AG04449 (cell line): ENCODE measurements at places on chromosomes 12 and 14.

DNA sequence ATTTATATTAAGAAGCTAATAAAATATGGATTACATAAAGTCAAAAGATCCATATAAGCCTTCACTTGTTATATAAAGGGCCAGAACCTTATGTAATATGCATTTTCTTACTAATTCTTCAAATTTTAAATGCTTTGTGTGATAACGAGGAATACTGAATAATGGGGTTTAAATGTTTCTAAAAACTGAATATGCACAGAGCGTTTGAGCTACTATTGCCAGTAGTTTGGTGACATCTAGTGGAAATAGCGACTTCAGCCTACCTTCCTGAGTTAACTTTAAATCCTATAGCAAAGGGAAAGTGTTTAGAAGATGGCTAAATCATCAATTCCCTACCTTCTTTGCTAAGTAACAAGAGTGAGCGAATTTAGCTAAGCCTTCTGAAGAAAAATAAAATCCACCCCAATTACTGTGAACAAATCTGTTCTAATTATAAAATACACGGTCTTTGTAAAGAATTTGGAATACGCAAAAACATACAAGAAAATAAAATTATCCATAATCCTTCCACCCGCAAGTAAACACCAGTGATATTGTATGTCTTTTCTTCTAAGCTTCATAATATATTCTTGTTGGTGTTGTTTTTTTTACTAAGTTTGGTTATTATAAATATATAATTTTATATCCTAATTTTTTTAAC is 115.5 kb upstream of the G2E3 start:
- no peak for DNase-seq

DNA sequence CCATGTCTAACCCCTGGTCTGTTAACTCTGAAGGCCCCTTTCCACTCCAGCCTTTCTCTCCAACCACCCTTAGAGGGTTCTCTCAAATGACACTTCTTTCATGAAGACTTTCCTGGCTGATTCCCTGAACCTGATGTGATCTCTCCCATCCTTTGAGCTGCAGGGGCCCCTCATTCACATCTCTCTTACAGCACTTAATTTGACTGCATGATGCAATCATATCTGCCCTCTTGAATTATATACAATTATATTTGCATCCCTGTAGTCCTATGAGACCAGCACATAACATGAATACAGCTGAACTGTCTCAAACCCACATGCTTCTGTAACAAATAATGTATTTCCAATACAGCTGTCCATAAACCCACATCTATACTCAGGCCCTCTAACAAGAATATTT is 56.4 kb downstream of the PPP2R5E start:
- DNase-seq, result no peak

- DNase-seq, result no peak
Observed at GRCh38 chr12:69008520-69008919, 75.5 kb upstream of the CPM start.

GRCh38 chr14:104206281-104206904 is 68.0 kb downstream of the KIF26A start:
- no peak for DNase-seq

- DNase-seq, result no peak
Observed at GRCh38 chr12:53575502-53576249, 50.5 kb downstream of the ATF7 start.

DNA sequence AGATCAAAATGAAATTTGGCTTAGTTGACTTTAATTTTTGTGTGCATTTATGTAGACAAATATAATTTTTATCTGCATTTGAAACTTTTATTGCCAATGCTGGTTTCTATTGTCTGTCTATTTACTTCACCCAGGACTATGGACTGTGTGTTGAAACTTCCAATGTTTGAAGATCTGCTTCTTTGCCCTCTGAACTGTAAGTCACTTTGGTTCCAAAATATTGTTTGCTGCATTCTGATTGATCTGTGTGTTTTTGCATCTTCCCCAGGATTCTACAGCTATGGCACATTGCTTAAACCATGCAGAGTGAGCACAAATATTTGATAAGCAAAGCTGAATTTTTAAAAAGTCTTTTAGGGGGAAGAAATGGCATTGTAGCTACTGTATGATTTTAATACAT is 131.0 kb upstream of the SOX5 start:
- no peak for DNase-seq

- DNase-seq, result no peak
Observed at GRCh38 chr12:91769736-91770135, 375.9 kb downstream of the BTG1 start.

- DNase-seq, result no peak
Observed at GRCh38 chr12:7959701-7960121, 23.7 kb upstream of the SLC2A3 start.

- DNase-seq, result no peak
Observed at GRCh38 chr12:82504409-82504808, 146.1 kb downstream of the METTL25 start.

GRCh38 chr12:65615118-65615517 is 209.2 kb upstream of the HMGA2 start:
- peak; percentile 89 for DNase-seq

GRCh38 chr12:120762086-120762485 is 36.5 kb downstream of the ACADS start:
- no peak for DNase-seq

- no peak for DNase-seq
Observed at GRCh38 chr12:91579516-91580263, 397.1 kb upstream of the DCN start.

GRCh38 chr12:58393152-58393551 is 451.8 kb downstream of the ATP23 start:
- no peak for DNase-seq

DNA sequence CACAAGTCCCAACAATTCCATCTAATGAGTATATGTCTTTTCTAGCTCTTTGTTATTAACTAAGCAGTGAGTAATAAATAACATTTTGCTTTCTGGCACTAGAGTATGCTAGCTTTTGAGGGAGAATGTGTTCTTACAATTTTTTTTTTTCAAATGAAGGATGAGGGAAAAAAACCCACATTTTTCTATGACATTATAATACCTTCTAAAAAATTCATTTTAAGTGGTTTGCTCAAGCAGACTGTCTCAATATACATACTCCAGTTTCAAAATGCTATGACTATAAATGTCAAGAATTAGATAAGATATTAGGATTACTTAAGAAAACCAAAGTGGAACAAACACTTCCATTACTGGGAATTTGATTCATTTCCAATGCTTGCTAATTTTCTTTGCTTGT is 394.6 kb downstream of the C12orf75 start:
- no peak for DNase-seq

DNA sequence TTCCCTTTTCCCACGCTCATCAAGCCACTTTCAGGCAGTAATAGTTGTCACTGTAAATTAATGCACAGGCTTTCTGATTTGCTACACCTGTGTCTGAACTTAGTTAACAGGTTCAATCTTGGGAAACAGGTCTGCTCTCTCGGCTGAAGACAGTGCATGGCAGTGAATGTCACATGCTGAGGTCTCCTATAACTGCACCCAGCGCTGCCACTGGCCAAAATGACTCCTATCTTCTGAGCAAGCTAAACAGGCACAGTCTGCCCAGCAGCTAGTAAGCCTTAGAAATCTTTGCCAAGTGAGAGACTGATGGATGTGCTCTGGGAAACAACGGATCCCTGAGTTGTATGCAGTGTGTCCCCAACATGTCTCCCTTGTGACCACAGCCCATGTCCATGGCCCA is 25.2 kb upstream of the FOXN3 start:
- DNase-seq, result no peak

DNA sequence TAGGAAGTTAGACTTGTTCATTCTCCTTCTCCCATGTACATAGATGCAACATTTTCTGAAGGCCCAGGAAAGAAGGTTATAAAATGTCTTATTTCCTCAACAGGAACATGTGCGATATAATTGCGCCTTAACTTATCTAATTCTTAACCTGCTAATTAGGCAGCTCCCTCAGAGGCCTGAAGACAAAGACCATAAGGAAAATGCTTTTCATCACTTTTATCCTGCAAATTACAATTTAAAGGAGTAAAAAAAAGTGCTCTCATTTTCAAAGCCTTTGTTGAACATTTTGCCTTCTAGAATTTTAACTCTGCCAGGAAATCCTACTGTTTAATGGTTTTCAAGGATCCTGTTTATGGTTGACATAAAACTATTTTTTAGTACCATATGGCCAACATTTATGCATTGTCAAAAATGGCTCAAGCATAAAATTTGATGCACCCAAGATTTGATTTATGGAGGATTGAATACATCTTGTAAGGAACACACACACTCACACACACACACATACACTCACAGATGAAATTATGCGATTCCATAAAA is 660.4 kb upstream of the TMEM132C start:
- DNase-seq, result no peak

DNA sequence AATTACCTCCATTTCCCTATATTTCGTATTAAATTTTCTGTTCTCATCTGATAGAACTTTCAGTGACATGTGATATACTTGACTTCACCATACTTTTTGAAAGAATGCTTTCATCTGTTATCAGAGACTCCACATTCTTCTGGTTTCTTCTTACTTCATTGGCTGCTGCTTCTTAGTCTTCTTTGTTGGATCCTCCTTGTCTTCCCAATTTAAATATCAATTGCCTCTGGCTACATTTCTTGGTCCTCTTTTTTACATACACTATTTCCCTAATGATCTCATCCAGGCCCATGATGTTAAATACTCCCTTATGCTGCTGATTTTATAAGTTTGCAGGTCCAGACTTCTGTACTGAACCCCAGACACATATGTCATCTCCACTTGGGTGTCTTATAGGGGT is 22.0 kb downstream of the OR5AU1 start:
- no peak for DNase-seq

- no peak for DNase-seq
Observed at GRCh38 chr12:120855823-120856588, 48.2 kb downstream of the SPPL3 start.

- DNase-seq, result no peak
Observed at GRCh38 chr14:20632448-20632830, 9.1 kb downstream of the OR6S1 start.

- no peak for DNase-seq
Observed at GRCh38 chr12:53868511-53868986, 70.1 kb upstream of the HOXC13 start.

GRCh38 chr14:79967001-79967400 is 244.3 kb downstream of the DIO2 start:
- DNase-seq, result no peak

GRCh38 chr12:1277905-1278304 is 286.9 kb downstream of the ERC1 start:
- no peak for DNase-seq

GRCh38 chr14:65281991-65282895 is 130.3 kb upstream of the FUT8 start:
- DNase-seq, result peak; percentile 72

GRCh38 chr12:113351089-113351488 is 7.3 kb upstream of the PLBD2 start:
- no peak for DNase-seq

DNA sequence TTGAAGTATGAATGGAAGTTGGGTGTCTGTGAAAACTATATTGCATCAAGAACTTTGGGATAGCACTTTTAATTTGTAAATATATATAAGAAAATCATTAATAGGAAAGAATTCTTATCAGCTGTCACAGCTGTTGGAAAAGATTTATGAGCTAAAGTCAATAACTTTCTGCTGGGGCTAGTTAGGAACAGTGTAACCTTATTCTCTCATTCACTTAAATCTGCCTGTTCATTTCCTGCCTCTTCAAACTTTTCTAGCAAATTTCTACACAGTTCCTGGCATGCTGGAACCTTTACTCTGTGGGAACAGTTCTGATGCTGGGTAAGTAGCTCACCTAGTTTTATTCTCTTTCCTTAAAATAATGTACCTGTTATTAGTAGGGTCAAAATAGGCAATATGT is 109.9 kb downstream of the SCN8A start:
- DNase-seq, result no peak

DNA sequence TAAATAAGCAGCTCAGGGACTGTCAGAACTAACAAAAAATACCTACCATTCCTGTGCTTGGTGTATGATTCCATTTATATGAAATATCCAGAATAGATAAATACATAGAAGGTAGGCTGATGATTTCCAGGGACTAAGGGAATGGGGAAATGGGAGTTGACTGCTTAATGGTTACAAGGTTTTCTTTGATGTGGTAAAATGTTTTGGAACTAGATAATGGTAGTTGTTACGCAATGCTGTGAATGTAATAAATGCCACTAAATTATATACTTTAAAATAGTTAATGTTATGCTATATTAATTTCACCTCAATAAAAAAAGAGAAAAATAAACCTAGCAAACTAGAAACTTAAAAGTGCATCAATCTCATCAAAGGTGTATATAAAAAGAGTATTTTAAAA is 41.1 kb downstream of the CEP83 start:
- DNase-seq, result no peak

DNA sequence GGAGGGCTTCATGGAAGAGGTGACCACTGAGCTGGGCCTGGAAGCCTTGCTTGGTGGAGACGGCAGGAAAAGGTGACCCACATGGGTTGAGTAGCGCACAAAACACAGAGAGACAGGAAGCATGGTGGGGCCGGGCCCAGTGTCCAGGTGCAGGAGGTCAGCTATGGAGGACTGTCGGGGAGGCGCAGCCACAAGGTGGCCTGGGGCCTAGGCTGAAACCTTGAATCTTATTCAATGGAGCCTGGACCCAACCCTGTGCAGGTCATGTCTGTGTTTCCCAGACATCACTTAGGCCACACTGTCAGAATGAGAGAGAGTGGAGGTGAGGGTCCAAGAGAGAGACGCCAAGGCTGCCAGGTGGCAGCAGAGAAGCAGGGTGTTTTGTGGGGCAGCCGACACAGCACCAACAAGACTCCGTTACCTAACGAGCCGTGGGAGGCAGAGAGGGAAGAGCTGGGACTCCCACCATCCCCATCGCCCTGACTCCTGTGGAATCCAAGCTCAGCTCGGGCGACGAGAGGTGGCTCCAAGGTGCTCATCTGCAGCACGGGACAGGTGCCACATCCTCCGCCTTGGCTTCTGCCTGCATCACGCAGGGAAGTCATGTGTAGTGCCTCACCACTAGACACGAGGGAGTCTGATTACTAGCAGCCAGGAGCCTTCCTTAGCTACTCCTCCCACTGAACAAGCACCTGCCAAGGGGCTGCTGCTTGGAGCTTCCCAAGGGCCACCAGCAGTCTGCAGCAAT is 38.7 kb downstream of the DEGS2 start:
- DNase-seq, result no peak

GRCh38 chr12:65951697-65952096 is 127.4 kb downstream of the HMGA2 start:
- DNase-seq, result no peak

DNA sequence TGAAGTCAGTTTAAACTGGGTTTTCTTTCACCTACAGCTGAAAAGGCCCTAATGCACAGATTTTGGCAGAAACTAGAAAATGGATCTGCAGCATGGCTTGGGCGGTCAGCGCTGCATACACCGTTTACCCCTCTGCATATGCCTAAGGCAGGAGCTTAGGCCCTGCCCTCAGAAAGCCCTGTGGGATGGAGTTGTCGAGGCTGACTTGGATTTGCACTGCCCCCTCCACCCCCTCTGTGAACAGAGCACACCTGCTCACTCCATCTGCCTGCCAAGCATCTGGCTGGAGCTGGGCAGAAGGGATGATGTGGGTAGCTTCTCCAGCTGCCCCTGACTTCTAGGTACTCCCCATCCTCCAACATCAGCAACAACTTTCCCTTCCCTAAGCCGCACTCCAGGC is 41.9 kb downstream of the TTC7B start:
- DNase-seq, result no peak

- no peak for DNase-seq
Observed at GRCh38 chr14:55097881-55098560, 31.0 kb upstream of the LGALS3 start.
